ENCODE measurements at places on chromosomes 12 and 14. TPM values are rescaled to one million over a fixed set of nuclear protein-coding genes. Genes with fewer than 3 reads are reported as not detected.
A peak's percentile ranks its signal among the peaks of the same experiment; 100 is the strongest.

GRCh38 chr14:31340297-31341063 is 79.9 kb downstream of the HEATR5A start:
- no peak for DNase-seq

- no peak for DNase-seq
These were observed 117.3 kb upstream of the NAP1L1 start for GRCh38 chr12:76201758-76202157.

DNA sequence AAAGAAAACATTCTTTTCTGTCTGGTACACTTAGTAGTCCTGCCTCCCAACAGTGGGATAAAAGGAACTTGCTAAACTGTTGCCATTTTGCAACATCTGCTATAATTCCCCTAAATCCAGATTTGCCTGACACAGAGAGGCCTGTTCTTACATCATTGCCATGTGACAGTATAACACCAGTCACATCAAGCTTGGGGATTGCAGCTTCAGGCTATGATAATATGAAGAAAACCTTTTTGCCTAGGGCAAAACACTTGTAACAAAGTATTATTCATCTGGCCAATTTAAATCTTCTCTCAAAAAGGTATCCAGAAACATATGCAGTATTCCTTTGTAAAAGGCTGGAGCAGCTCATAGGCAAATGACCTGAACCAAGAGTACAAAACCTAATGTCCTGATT is 80.9 kb upstream of the OTX2 start:
- DNase-seq, result no peak

DNA sequence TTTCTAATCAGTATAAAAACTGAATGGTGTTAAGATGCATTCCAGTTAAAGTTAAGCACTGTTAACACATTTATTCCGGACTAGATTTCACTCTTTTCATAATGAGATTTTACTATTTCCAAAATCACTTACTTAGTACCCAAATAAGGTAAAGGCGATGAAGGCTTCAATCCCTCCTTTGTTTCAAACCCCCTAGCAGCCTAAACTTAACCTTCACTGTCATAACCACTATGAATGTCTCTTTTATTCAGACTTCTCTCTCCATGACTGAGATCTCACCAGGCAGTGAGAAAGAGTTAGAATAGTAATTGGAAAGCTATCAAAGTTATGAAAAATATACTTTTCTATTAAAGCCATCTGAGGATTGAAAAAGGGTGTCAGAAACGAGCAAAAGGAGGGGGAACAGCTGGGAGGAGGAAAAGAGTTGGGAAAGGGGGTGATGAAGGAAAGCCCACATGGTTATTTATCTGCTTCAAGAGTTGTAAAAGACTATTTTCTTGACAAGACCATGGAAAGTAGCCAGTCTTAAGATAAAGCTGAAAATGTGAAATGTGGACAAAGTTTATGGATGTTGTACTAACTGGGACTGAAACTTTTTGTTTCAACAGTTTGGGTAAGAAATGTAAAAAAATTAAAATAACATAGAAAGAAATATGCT is 11.7 kb downstream of the EPS8 start:
- DNase-seq, result no peak

- DNase-seq, result no peak
These were observed 25.0 kb downstream of the SNX6 start for GRCh38 chr14:34604995-34605394.

DNA sequence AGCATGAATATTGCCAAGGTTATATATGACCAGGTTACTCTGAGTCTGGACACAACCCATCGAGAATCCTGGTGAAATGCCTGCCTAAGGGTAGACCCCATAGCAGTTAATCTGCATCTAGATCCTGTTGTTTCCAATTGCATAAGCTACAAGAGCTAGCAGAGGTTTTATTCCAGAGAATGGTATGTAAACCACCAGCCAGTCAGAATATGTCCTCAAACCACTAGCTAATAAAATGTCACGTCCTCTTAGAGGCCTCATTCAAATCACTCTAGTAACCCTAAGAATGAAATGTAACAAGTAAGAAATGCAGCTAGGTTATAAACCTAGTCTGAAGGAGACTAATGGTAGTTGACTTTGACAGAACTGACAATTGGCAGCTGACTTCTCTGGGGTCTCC is 9.0 kb upstream of the YLPM1 start:
- no peak for DNase-seq

- no peak for DNase-seq
These were observed 226.2 kb upstream of the LHX5 start for GRCh38 chr12:113697651-113698509.

GRCh38 chr14:25122843-25123242 is 72.9 kb upstream of the STXBP6 start:
- DNase-seq, result no peak

GRCh38 chr12:92743026-92743425 is 40.2 kb downstream of the PLEKHG7 start:
- no peak for DNase-seq

DNA sequence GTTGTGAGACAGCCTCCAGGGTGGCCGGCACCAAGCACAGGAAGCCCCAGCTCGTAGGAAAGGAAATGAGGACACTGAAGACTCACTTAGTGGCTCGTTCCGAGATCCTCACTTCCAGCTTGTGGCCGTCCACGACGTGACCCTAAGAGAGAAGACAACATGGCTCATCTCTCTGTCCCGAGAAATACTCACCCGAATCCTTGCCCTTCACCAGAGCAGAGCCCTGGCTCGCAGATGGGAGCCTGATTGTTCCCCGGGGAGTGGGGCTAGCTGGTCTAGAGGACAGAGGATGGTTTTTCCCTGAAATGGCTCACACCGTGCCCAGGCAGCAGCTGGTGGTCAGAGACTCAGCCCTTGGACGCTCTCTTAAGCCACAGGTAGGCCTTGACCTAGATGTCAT is 47.8 kb downstream of the RBM19 start:
- DNase-seq, result no peak

DNA sequence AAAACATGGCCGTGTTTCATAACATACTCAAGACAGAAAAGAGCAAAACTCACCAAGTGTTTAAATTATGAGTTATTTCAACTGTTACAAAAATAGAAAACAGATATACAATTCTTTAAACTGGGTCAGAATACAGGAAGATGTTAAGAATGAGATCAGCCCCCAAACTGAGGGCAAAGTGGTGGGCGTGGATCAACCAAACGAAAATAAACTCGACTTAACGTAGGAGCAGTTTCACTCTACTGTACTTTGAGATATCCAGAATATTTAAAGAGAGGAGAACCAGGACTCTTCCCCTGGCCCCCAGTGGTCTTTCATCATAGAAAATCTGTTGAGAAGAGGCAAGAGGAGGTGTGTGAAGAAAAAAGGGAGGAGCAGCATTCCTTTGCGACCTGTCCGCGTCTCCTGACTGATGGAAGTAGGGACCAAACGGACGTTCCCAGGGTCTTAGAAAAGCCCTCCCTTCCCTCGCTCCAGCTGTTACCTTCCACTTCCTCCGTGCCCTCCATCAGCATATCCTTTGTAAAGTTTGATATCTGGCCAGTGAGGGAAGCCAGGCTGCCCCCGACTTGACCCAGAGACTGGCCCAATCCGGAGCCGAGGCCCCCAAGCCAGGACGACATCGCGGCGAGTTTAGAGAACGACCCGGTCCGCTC is 668 bp downstream of the TRIP11 start:
- no peak for DNase-seq

GRCh38 chr12:54526812-54527630 is 22.4 kb upstream of the PDE1B start:
- peak; percentile 8 for DNase-seq

GRCh38 chr12:95611676-95612309 is 60.5 kb upstream of the USP44 start:
- DNase-seq, result no peak

DNA sequence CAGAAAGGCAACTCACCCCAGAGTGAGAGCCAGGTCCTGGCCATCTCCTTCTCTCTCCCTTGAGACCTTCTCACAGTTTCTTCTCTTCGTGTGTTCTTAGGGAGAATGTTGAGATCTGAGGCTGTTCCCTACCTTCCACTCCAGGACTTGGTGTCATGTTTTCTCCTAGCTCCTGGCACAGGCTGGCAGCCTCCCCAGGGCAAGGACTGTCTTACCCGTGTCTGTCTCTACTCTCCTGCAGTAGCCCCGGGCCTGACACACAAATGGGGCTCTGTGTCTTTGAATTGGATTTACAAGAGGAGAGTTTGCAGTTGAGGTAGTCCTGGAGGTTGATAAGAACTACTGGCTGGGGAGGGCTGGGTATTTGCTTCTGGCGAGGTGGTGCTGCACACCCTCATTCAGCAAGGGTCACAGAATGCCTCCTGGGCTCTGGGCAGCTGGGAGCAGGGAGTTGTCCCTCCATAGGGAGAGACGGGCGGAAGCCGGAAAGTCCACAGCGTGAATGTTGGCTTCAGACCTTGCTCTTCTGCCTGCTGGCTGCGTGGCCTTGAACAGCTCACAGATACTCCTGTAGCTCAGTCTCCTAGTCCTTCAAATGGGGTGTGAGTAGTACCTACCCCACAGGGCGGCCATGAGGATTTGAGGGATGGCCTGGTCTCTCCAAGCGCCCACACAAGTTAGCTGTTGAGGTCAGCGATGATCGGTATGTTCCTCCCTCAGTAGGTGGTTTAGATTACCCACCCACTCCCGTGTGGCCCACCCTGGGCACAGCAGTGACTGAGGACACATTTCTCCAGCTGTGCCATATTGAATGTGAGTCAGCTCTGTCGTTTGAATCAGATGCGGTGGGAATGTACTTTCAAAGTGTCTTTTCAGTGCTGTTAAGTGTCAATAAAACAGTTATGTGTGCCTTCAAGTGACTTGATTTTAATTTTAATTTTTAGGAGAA is 10.2 kb downstream of the EP400 start:
- DNase-seq, result no peak

DNA sequence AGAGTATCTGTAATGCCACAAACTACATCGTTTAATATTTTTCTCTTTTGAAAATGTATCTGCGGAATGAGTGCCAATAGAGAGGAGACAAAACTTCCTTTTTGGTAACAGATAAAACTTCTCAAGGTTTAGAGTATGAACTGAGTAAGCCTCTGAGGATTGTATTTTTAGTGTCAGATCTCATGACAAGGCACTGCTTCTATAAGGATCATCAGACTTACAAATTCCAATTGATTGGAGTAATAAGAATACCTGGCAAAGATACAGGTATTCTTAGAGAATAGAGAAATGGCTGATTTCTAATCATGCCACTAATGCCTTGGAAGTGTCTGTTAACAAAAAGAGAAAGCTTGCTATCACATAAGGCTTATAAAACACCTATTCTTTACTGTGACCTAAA is 45.3 kb downstream of the SLC35F4 start:
- no peak for DNase-seq

GRCh38 chr12:1174659-1175058 is 183.6 kb downstream of the ERC1 start:
- DNase-seq, result no peak

TRIAP1 gene
- 25.3 TPM for total RNA-seq

CMTM5 gene
- not detected for total RNA-seq

RASSF9 gene
- not detected for total RNA-seq

DACT1 gene
- total RNA-seq, result 0.82 TPM

MEG3 gene
- not detected for total RNA-seq

TAS2R8 gene
- not detected for total RNA-seq

CPNE6 gene
- not detected for total RNA-seq

Measured in naive thymus-derived CD8-positive, alpha-beta T cell (primary cell).